ENCODE measurements at places on chromosomes 7 and 10.

DNA sequence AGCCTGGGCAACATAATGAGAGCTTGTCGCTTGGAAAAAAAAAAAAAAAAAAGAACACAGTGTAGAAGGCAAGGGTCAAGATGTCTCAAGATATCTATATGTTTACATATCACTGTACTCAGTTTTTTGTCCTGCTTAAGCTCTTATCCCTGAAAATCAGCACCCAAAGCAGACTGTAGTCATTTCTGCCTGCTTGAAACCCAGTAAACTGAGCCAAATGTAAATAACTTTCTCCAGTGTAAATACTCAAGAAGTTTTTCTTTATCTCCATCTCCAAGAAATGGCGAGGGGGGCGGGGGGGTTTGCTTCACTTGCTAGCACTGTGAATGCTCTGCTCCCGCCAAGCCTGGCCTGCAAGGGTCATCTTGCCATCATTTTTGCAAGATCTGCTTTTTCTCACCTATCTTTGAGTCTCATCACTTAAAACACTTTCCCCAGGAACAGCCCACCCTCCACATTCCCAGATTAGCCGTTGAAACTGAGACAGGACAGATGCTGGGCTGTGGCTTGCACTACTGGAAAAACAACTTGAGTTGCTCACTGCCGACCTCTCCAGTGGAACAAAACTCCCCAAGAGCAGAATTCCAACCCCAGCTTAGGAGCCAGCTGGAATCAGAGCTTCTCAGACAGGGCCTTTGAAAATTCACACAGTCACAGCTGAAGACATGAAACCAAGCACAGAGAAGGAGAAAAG, 54.6 kb downstream of the AFAP1L2 start:
- H3K4me3 ChIP-seq = no peak overlapping the region
- peak overlapping the region; percentile 59 for H3K27ac ChIP-seq
- no peaks in the 10 kb centered on the region for H3K4me1 ChIP-seq
- DNase-seq = no peak
- no peaks in the 10 kb centered on the region for H3K36me3 ChIP-seq

- peak; percentile 63 for DNase-seq
- peaks cover 16% of the 10 kb centered on the region for H3K36me3 ChIP-seq
- H3K4me3 ChIP-seq = peak overlapping the region; percentile 99
- H3K27me3 ChIP-seq = no peaks in the 10 kb centered on the region
- peaks cover 29% of the 10 kb centered on the region for H3K4me1 ChIP-seq
These were observed 57.8 kb upstream of the PCGF5 start for GRCh38 chr10:91162495-91163268.

- H3K36me3 ChIP-seq = peaks cover 26% of the 10 kb centered on the region
- no peak for DNase-seq
- peaks cover 28% of the 10 kb centered on the region for H3K4me1 ChIP-seq
These were observed 16.7 kb downstream of the USP6NL start for GRCh38 chr10:11594589-11595394.

GRCh38 chr7:150875791-150876190, 23.5 kb downstream of the AOC1 start:
- H3K27me3 ChIP-seq = peaks cover 49% of the 10 kb centered on the region
- H3K4me3 ChIP-seq = no peak overlapping the region
- no peak overlapping the region for H3K27ac ChIP-seq

DNA sequence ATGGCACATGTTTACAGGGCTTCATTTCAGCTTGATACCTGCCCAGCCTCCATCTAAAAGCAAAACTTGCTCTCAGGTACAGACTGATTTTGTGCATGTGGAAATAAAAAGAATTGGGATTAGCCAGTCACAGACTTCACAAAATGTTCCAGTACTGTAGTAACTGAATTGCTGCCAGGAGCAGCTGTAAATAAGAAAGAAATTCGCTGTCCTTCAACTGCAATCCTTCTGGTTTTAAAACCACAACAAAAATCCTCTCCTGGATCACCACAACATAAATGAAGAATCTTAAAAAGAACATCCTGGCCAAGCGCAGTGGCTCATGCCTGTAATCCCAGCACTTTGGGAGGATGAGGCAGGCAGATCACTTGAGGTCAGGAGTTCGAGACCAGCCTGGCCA, 3.9 kb upstream of the MIOS start:
- H3K27me3 ChIP-seq = no peaks in the 10 kb centered on the region
- H3K4me3 ChIP-seq = no peak overlapping the region
- DNase-seq = no peak
- peaks cover 21% of the 10 kb centered on the region for H3K36me3 ChIP-seq
- no peak overlapping the region for H3K27ac ChIP-seq

DNA sequence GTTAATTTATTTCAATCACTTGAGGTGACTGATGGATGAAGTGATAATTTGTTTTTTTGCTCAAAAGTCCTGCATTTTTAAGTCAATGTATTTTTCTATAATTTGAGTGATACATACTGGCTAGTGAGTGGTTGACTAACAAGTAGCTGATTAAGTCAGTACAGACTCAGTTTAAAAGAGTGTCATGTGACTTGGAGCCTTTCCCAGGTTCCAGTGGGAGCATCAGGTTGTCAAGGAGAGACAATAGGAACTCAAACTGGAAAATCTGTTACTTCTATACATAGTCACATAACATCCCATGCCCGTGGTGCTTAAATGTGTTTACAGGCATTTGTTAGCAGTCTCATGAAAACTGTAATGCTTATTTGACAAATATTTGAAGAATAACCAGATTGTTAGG, 154.7 kb downstream of the ANK3 start:
- H3K4me1 ChIP-seq = peaks cover 55% of the 10 kb centered on the region
- H3K36me3 ChIP-seq = peaks cover 4% of the 10 kb centered on the region
- H3K4me3 ChIP-seq = no peak overlapping the region
- no peaks in the 10 kb centered on the region for H3K27me3 ChIP-seq

DNA sequence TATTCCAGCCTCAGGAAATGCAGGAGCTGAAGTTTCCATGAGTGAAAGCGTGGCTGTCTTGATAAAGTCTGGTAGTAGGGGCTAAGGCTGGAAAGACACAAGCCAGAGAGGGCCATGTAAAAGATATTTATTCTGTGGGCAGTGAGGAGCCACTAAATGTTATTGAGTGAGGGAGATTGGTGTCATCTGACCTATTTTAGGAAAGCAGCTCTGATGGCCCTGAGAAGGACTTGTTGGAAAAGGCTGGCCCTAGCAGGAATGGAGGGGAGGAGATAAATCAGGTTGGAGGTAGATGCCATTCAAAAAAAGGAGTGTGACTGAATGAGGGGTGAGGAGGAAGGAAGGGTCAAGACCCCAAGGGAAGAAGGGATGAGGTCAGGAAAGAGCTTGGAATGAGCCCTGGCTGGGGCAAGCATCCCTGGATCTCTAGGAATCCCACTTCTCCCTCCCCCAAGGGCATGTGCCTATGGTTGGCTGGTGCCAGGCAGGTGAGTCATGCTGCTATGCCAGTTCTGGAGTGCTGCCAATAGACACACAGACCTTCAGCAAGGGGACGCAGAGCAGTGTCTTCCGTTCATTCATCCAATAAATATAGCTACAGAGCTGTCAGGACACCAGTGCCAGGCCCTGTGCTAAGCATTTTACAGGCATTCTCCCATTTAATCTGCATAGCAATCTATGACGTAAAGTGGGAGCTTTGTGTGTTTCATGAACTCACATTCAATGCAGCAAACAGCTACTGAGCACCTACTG, 2.0 kb downstream of the ANKRD2 start:
- peaks cover 13% of the 10 kb centered on the region for H3K27me3 ChIP-seq
- H3K36me3 ChIP-seq = peaks cover 3% of the 10 kb centered on the region
- DNase-seq = no peak
- peaks cover 2% of the 10 kb centered on the region for H3K4me1 ChIP-seq
- H3K4me3 ChIP-seq = no peak overlapping the region
- peak overlapping the region; percentile 42 for H3K27ac ChIP-seq

DNA sequence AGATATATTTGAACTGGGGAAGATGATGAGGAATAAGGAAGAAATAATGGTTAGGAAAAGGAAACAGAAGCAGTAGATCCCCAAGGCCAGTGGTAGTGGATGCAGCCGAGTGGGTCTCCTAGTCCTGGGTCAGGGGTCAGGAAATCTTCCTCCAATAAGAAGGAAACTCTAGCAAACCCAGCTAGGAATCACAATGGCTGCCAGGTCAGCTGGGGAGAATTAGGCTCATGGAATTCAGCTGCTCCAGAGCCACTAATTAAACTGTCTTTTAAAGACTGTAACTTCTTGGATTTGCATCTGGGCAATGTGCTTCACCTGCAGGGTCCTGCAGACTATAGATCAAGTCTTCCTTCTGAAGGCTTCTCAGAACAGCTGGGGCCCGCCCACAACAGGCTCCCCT, 644.4 kb downstream of the KCNMA1 start:
- no peaks in the 10 kb centered on the region for H3K4me1 ChIP-seq
- no peak overlapping the region for H3K4me3 ChIP-seq
- DNase-seq = no peak
- no peaks in the 10 kb centered on the region for H3K36me3 ChIP-seq
- no peaks in the 10 kb centered on the region for H3K27me3 ChIP-seq
- H3K27ac ChIP-seq = no peak overlapping the region

- no peak overlapping the region for H3K27ac ChIP-seq
- H3K4me1 ChIP-seq = no peaks in the 10 kb centered on the region
- DNase-seq = peak; percentile 3
- H3K27me3 ChIP-seq = no peaks in the 10 kb centered on the region
- no peak overlapping the region for H3K4me3 ChIP-seq
These were observed 470.0 kb downstream of the SUGCT start for GRCh38 chr7:40604601-40605438.

GRCh38 chr10:73759512-73760115, 15.4 kb downstream of the SEC24C start:
- H3K27me3 ChIP-seq = no peaks in the 10 kb centered on the region
- DNase-seq = no peak
- H3K27ac ChIP-seq = peak overlapping the region; percentile 88

DNA sequence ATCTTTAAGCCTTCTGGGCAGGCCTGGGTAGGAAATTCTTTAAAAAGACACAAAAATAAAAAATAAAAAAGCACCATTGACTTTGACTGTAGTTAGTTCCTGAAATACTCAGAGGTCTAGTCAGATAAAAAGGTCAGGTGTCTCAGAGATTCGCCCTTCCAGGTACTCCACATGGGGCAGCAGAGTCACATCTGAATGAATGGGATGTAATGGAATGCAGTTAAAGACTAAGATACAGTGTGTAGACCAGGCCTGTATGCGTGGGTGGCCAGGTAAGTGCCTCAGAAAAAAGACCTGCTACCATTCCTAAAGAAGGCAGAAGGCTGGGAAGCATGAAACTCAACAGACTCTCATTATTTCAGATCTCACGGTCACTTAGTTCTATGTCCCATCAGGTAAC, 68.6 kb upstream of the SEM1 start:
- DNase-seq = no peak
- no peaks in the 10 kb centered on the region for H3K36me3 ChIP-seq
- no peaks in the 10 kb centered on the region for H3K27me3 ChIP-seq
- no peaks in the 10 kb centered on the region for H3K4me1 ChIP-seq

DNA sequence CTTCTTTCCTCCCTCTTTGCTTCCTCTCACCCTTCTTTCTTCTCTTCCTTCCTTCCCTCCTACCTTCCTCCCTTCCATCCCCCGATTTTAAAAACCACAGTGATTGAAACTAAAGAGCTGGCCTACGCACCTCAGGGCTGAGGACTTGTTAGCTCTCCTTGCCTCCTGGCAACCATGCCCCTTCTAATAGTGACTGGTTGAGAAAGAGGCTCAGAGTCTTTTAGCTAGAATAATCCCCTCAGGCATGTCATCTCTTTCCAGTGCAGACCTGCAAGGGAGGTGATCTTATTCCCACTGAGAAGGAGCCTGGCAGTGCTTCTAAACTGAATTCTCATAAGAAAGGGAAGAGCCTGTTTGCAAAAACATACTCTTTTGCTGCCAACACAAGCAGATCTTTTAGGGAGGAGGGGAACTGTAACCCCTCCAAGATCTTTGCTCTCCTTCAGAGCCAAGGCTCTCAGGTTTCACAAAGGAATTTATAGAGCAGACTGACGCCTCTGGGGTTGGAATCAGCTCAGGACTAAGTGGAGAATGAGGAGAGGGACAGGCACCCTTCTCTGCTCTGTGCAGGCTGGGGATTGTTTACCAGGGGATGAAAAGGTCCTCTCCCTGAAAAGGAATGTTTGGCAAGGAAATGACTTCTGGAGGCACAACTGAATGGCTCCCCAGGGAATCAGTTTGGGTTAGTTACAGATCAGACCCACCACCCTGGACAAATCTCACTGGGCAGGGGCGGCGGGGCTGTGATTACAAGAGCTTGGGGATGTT, 9.4 kb upstream of the ANKRD1 start:
- peak overlapping the region; percentile 57 for H3K27ac ChIP-seq
- peaks cover 6% of the 10 kb centered on the region for H3K4me1 ChIP-seq
- H3K27me3 ChIP-seq = no peaks in the 10 kb centered on the region
- no peaks in the 10 kb centered on the region for H3K36me3 ChIP-seq

DNA sequence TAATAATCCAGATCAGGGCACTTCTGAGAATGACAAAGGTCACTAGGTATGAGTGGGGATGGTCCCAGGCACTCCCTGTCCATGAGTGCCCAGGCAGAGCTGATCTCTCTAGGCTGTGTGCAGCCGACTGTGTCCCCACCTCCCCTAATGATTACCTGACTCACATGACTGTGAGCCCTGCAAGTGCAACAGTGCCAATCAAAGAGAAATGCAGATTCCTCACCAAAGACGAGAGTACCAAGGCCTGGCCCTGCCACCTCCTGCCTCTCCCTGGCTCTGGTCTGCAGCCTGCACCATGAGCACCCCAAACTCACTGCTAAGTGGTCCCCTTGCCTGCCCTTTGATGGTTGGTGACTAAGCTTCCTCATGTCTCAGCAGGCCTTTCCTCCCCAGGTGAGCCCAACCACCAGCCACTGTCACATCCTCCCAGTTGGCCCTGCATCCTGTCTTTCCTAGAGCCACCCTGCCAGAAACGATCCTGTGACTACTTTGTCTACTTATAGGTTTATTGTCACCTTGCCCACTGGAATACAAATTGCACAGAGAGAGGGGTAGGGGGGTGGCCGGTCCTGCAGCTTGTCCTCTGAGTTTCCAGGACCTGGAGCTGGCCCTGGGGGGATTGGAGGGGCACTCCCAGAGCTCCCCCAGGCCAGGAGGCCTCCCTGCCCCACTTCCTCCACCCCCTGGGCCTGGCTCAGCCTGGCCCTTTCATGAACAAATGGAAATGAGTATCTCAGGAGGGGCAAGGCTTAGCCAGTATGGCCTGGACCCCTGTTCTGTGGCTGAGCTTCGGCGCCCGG, 22.4 kb upstream of the GDF10 start:
- H3K27ac ChIP-seq = no peak overlapping the region
- H3K4me1 ChIP-seq = peaks cover 6% of the 10 kb centered on the region
- DNase-seq = no peak
- H3K4me3 ChIP-seq = no peak overlapping the region
- no peaks in the 10 kb centered on the region for H3K36me3 ChIP-seq
- H3K27me3 ChIP-seq = peaks cover 8% of the 10 kb centered on the region

- H3K4me3 ChIP-seq = no peak overlapping the region
- no peaks in the 10 kb centered on the region for H3K27me3 ChIP-seq
- DNase-seq = no peak
- peaks cover 7% of the 10 kb centered on the region for H3K36me3 ChIP-seq
- H3K4me1 ChIP-seq = no peaks in the 10 kb centered on the region
- no peak overlapping the region for H3K27ac ChIP-seq
These were observed 71.7 kb upstream of the GPR22 start for GRCh38 chr7:107398161-107398560.

- no peak for DNase-seq
- H3K4me3 ChIP-seq = peak overlapping the region; percentile 73
- H3K27ac ChIP-seq = peak overlapping the region; percentile 72
These were observed 147.9 kb downstream of the CPEB3 start for GRCh38 chr10:92142949-92143348.

- H3K36me3 ChIP-seq = no peaks in the 10 kb centered on the region
- DNase-seq = no peak
- H3K27ac ChIP-seq = no peak overlapping the region
- no peak overlapping the region for H3K4me3 ChIP-seq
- H3K27me3 ChIP-seq = no peaks in the 10 kb centered on the region
These were observed 499.6 kb downstream of the MAGI2 start for GRCh38 chr7:78953726-78954363.

- peaks cover 7% of the 10 kb centered on the region for H3K4me1 ChIP-seq
- H3K27me3 ChIP-seq = no peaks in the 10 kb centered on the region
- H3K27ac ChIP-seq = no peak overlapping the region
These were observed 26.6 kb downstream of the REEP3 start for GRCh38 chr10:63547628-63548360.
